GDM1 (cell line): ENCODE measurements at places on chromosomes 2 and 18.

- DNase-seq, result no peak
Measured at GRCh38 chr18:48990481-48991318, 39.9 kb upstream of the SMAD7 start.

DNA sequence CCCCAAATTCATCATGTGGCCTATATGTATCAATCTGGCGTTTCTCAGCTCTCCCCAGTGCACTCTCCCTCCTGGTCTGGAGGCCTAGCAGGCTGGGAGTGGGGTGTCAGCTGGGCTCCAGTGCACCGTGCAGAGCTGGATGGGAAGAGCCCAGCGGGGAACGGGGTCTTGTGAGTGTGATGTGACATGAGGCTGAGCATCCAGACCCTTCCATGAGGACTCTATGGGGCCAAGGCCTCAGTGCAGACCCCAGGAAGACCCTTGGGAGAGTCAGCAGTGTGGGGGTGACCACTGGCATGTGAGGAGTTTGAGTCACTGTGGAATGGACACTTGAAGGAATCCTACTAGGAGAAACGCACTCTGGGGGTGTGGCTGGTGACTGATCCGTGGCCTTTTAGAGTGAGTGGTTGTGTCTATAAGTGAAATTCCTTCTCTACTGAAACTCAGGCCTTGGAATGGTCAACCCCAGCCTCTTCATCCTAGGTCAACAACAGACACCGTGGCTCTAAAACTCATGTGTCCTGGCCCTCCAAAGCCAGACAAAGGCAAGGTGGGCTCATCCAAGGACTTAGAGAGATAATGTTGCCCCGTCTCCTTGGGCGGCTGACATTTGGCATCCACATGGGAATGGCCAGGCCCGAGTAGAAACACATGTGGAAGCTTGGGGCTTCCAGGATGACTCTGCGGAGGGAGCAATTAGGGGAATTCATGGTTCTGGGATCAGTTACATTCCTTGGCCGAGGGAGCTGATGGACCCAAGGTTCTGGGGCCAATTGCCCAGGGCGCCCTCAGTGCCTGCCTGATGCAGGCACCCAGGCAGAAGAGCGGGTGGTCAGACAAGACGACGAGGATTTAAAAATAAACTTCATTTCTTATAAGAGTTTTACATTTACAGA, 156.0 kb upstream of the TWIST2 start:
- DNase-seq, result no peak

DNA sequence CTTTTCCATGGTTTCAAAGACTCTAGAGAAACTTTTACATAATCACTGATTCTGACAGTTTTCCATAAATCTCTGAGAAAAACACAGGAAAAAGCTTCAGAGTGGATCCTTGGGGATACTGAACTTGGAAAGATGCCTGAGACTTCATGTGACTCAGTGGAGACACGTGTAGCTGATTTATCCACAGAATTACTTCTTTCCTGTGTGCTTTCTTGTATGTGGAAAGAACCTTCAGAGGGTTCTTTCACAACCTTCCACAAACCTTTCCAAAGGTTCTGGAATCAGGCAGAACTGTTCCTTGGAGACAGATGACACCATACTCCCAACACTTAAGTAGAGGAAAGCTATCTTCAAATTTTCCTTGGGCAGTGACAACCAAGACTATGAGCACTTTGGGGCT, 207.2 kb downstream of the RND3 start:
- no peak for DNase-seq

GRCh38 chr2:65686928-65687521, 254.6 kb upstream of the SPRED2 start:
- no peak for DNase-seq

DNA sequence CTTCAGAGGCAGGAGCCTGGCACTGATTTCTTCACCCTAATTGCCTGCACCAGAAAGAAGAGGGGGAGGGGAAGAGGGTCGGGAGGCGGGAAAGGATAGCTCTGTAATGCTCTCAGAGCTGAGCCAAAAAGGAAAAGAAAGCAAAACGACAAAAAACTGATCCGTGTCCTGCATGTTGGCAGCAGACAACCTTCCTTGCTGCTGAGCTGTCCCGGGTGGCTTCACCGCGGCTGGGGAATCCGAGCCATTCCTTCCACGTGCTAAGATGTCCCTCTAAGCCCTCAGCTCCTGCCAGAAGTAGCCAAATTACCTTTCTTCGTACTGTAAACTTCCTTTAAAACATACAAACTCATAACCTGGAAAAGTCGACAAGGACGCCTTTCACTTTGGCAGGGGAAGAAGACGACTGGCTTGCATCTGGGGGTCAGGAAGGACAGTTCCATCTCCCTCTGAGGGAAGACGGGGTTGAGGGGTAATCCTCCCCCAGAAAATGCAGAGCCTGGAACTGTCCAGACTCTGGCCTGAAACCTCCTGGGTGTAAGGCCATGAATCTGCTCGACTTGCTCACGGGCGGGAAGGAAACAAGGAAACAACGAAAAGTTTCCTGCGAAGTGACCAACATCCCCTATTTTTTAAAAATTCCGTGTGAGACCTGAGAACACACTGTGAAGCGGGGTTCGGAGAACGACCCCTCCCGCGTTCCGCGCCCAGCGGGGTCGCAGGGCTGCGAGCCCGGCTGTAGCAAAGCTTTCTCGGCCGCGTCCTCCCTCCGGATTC, 7.7 kb downstream of the OTX1 start:
- no peak for DNase-seq

- DNase-seq, result no peak
Measured at GRCh38 chr2:226524381-226524843, 275.2 kb downstream of the IRS1 start.

- DNase-seq, result no peak
Measured at GRCh38 chr2:182666674-182667314, 49.3 kb upstream of the DNAJC10 start.

DNA sequence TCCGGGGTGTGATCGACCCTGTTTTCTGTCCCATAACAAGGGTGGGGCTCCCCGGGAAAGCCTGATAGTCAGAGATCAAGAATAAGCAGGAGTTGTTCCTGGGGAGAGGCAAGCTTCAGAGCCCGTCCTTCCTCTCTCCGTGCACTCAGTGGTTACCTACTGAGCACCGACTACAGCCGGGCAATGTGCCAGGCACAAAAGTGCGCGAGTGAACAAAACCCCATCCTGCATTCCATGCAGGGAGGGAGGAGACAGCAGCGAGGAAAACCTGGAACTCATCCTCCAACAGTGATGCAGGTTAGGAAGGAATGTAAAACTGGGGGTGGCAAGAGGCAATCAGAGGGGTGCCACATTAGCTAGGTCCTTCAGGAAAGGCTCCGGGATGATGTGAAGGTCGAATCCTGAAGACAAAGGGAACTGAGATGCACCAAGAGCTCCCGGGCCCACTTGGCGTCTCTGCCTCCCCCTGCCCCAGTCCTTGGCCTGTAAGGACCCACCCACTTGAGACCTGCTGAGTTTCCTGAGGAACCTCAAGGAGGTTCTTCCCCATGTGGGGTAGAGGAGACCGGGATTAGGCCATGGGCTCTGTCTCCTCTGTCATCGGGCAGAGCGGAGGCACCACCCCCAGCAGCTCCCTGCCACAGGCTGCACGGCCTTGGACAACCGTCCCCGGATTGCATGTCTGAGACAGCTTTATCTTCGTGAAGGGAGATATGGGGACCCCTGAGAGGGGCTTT, 198.2 kb downstream of the NDUFA10 start:
- no peak for DNase-seq
